GM23248 (cell line): ENCODE measurements at places on chromosomes 2 and 18. TPM values are rescaled to one million over a fixed set of nuclear protein-coding genes. Genes with fewer than 3 reads are reported as not detected.
A peak's percentile ranks its signal among the peaks of the same experiment; 100 is the strongest.

DNA sequence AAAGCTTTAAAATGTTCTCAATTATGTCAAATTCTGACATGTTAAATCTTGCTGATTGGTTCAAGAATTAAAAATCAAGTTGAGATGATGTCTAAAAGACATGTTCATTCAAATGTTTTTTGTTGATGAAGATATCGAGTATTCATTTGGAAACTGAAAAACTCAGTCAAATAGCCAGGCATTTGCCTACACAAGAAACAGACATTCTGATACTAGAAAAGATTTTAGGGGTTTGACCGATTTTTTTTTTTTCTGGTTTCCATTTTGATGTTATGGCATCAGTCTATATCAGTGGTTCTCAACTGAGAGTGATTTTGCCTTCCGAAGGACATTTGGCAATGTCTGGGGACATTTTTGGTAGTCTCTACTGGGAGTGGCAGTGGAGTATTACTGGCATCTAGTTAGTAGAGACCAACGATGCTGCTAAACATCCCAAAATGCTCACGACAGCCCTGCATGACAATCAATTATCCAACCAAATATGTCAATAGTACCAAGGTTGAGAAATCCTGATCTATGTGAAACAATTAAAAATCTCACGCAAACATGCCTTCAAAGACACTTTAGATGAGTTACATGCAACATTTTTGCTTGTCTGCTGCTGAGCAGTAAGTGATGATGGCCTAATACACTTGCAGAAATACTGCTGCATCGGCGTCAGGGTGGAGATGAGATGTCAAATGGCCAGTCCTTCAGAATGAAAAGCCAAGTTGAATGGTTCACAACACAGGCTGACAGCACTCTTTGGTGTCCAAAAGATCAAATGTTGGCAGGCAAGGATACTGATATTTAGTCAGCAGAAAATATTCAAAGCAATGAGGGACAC lies 12.5 kb downstream of the RASGRP3 start:
- H3K36me3 ChIP-seq: no peaks in the 10 kb centered on the region
- DNase-seq: no peak
- no peak overlapping the region for H3K27ac ChIP-seq
- no peak overlapping the region for H3K4me3 ChIP-seq

DNA sequence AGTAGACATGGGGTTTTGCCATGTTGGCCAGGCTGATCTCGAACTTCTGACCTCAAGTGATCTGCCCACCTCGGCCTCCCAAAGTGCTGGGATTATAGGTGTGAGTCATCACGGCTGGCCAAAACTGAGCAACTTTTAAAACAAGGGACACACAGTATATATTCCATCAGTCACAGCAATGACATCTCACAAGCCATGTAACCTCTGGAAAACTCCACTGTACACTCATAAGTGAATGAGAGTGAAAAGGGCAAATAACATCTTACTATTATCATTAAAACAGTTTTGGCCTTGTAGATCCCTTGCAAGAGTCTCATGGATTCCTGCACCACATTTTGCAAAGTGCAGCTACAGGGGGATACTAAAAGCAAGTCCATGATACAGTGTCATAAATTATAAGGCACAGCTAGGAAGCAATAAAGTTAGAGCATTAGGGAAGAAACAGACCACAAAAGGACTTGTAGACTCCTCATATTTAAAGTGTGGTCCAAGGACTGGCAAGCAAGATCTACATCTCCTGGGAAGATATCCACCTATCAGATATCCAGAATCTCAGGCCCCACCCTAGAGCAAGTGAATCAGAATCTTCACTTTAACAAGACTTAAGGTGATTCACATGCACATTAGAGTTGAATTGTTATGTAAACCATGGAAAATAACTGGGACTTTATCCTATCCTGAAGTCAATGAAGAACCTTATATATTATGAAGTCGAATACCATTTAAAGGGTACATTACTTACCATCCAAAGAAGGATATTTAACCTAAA lies 5.7 kb downstream of the SMC6 start:
- H3K4me1 ChIP-seq: peaks cover 12% of the 10 kb centered on the region; the same call in 1 of the 2 replicates
- DNase-seq: peak; percentile 62
- H3K36me3 ChIP-seq: peaks cover 16% of the 10 kb centered on the region

GRCh38 chr18:3889803-3890202 lies 439.8 kb downstream of the TGIF1 start:
- H3K27me3 ChIP-seq: no peaks in the 10 kb centered on the region
- H3K4me1 ChIP-seq: peaks cover 13% of the 10 kb centered on the region
- no peak overlapping the region for H3K27ac ChIP-seq
- no peak overlapping the region for H3K4me3 ChIP-seq

- peak; percentile 68 for DNase-seq
- peaks cover 19% of the 10 kb centered on the region for H3K4me1 ChIP-seq
- no peak overlapping the region for H3K4me3 ChIP-seq
- H3K27ac ChIP-seq: no peak overlapping the region
- H3K27me3 ChIP-seq: no peaks in the 10 kb centered on the region
- H3K36me3 ChIP-seq: no peaks in the 10 kb centered on the region
These were observed 243.0 kb downstream of the ZNF407 start for GRCh38 chr18:74840492-74841167.

GRCh38 chr18:62637807-62638687 lies 77.3 kb upstream of the PHLPP1 start:
- no peaks in the 10 kb centered on the region for H3K27me3 ChIP-seq
- H3K4me1 ChIP-seq: peaks cover 37% of the 10 kb centered on the region
- peak; percentile 44 for DNase-seq

DNA sequence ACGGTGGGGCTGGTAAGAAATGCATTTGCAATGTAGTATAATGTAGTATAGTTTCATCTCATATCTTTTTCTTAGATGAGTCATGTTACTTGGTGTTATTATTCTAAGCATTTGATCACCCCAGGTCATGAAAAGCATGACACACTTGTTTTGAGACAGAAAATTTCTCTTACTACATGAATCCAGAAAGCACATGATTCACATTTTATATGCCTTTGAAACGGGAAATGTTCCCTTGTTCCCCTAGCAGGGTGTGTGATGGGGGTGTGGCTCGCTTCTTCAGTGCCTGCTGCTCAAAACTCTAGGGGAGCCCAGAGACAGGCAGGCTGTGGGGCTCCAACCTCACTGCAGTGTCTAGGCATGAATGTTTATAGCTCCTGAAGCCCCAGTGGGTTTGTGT lies 116.0 kb upstream of the RAB27B start:
- H3K4me1 ChIP-seq: peaks cover 11% of the 10 kb centered on the region; the same call in 1 of the 2 replicates
- no peak overlapping the region for H3K27ac ChIP-seq
- DNase-seq: peak; percentile 79
- H3K27me3 ChIP-seq: no peaks in the 10 kb centered on the region

- DNase-seq: peak; percentile 62
- no peak overlapping the region for H3K27ac ChIP-seq
- H3K4me3 ChIP-seq: no peak overlapping the region
These were observed 58.2 kb downstream of the KLHL14 start for GRCh38 chr18:32714571-32715148.

Gene GAREM2
- polyA plus RNA-seq: 5.9 TPM in 2 replicates
